A673 (cell line): ENCODE measurements at places on chromosomes 3 and 15.

GRCh38 chr15:48394970-48395369 lies 63.7 kb downstream of the DUT start:
- no peak for DNase-seq

DNA sequence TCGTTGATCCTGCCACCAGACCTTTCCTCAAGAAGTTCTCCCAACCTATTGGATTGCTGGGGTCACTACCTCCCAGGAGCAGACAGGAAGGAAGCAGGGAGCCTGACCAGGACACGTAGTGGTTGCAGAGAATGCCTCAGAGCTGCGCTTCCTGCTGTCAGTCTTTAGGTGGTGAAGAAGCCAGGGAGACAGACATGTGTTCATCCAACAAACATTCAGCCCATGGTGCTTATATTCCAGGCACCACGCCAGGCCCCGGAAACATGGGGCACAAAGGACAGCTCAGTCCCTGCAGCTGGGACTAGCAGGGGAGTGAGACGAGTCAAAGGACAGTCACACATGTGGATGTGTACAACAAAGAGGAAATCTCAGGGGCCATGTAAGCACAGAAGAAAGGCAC lies 26.0 kb upstream of the CORO2B start:
- peak; percentile 54 for DNase-seq

DNA sequence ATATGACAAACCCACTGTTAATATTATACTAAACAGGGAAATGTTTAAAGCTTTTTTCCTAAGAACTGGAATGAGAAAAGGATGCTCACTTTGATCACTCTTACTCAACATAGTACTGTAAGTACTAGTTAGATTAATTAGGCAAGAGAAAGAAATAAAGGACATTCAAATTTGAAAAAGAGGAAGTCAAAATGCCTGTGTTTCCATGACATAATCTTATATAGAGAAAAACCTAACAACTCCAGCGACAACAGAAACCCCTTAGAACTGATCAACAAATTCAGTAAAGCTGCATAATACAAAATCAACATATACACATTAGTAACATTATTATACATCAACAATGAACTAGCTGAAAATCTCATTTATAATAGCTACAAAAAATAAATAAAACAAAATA lies 200.6 kb upstream of the ROBO1 start:
- no peak for DNase-seq

GRCh38 chr15:77038312-77039216 lies 32.3 kb downstream of the TSPAN3 start:
- DNase-seq: no peak

DNA sequence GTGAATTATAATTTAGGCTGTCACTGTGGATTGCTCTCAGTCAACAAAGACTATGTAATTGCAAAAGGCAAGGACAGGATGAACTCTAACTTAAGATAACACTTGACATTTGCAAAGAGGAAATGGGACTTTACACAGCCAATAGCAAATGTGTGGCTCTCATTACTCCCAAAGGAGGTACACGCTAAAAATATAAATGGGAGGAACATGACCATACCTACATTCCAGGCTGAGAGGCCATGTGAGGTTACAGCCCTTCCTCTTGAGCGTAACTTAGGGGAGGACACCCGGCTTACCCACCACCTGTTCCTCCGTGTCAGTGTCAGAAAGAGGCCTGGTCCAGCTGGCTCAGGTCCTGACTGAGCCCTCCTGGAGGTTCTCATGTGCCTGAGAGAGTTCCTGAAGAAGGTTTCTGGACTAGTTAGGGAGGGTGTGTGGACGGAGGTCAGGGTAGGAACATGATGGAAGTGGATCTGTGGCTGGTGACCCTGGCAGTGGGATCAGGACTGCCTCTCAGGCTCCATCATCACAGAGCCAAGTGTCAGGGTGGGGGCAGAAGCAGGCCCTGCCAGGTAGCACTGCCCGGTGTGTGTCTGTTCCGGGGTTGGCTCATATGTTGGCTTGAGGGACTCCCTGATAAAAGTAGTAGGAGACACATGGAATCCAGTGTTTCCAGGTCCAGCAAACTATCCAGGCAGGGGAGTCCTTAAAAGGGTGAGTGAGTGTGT lies 7.9 kb downstream of the POPDC2 start:
- no peak for DNase-seq

DNA sequence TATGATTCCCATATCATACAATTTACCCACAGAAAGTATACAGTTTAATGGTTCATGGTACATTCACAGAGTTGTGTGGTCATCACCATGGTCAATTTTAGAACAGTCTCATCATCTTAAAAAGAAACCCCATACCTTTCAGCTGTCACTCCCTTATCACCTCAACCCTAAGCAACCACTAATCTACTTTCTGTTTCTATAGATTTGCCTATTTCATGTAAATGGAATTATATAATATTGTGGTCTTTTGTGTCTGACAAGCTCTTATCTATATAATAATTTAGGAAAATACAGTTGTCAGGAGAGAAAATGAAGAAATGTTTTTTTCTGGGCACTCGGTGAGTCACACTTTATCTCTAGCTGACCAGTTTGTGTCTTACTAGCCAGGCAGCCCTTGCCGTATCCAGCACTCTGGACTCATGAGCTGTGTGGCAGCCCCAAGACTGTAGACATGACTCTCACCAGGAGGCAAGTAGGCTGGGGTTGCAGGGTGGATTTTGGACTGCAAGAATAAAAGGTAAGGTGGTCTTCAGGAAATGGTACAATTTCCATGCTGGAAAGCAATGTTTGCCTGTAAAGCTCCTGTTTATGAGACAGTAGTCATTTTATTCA lies 234.6 kb downstream of the THRB start:
- no peak for DNase-seq

GRCh38 chr15:56454836-56455235 lies 10.1 kb downstream of the MNS1 start:
- DNase-seq: peak; percentile 70

- no peak for DNase-seq
Measured at GRCh38 chr3:40532252-40532651, 7.5 kb downstream of the ZNF621 start.
